GM23338 (cell line): ENCODE measurements at places on chromosomes 1 and 21.

- no peaks in the 10 kb centered on the region for H3K27me3 ChIP-seq
- no peak overlapping the region for H3K27ac ChIP-seq
- no peak for DNase-seq
- peaks cover 7% of the 10 kb centered on the region for H3K36me3 ChIP-seq
- H3K4me3 ChIP-seq, result no peak overlapping the region
Measured at GRCh38 chr21:42983869-42984268, 9.5 kb downstream of the PKNOX1 start.

DNA sequence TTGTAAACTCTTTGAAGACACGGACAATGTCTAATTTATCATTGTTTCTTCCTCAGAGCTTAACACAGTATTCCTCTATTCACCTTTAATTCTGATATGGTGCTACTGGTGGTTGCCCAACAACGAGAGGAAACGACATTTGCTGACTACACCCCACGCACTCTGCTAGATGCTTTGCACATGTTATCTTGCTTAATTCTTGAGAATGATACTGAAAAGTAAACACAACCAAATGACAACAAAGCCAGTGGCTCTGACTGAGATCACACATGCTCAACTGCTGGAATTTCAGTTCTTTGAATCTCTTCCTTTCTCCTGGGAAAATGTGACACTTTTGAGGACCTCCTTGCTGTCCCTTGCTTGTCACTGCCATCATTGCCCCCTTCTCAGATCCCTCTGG lies 37.2 kb upstream of the DDAH1 start:
- no peaks in the 10 kb centered on the region for H3K27me3 ChIP-seq
- no peak overlapping the region for H3K4me3 ChIP-seq
- no peaks in the 10 kb centered on the region for H3K4me1 ChIP-seq
- DNase-seq, result no peak
- no peak overlapping the region for H3K27ac ChIP-seq
- no peaks in the 10 kb centered on the region for H3K36me3 ChIP-seq

GRCh38 chr1:27162090-27162489 lies 7.2 kb upstream of the SLC9A1 start:
- no peaks in the 10 kb centered on the region for H3K4me1 ChIP-seq
- H3K4me3 ChIP-seq, result no peak overlapping the region
- H3K36me3 ChIP-seq, result no peaks in the 10 kb centered on the region
- H3K27me3 ChIP-seq, result no peaks in the 10 kb centered on the region
- DNase-seq, result no peak

GRCh38 chr1:20029178-20029912 lies 40.6 kb upstream of the PLA2G5 start:
- no peak for DNase-seq
- no peaks in the 10 kb centered on the region for H3K36me3 ChIP-seq
- no peak overlapping the region for H3K27ac ChIP-seq
- H3K4me1 ChIP-seq, result no peaks in the 10 kb centered on the region

GRCh38 chr1:235502601-235503402 lies 1.4 kb downstream of the B3GALNT2 start:
- peak overlapping the region; percentile 74 for H3K4me3 ChIP-seq
- no peak overlapping the region for H3K27ac ChIP-seq
- H3K36me3 ChIP-seq, result no peaks in the 10 kb centered on the region
- H3K27me3 ChIP-seq, result no peaks in the 10 kb centered on the region
